ENCODE measurements at places on chromosomes 16 and 17.

- DNase-seq, result no peak
These were observed 69.7 kb downstream of the ESRP2 start for GRCh38 chr16:68166264-68166663.

- DNase-seq, result no peak
These were observed 20.2 kb upstream of the MAPT start for GRCh38 chr17:45874151-45874550.

GRCh38 chr17:75681289-75681688 is 14.2 kb downstream of the SAP30BP start:
- DNase-seq, result no peak

DNA sequence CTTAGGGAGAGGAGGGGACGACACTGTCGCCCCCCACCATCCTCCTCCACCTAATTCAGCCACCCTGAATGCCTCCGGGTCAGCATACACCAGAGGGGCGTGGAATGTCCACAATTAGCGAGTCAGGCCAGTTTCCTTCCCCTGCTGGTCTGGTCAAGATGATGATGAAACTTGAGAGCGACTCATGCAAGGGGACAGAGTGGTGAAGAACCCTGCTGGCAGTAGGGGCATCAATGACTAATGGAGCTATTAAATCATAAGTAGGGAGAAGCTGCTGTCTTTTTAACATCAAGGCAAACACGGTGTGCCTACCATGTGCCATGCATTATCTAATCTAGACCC is 7.2 kb downstream of the SPACA3 start:
- DNase-seq, result no peak

DNA sequence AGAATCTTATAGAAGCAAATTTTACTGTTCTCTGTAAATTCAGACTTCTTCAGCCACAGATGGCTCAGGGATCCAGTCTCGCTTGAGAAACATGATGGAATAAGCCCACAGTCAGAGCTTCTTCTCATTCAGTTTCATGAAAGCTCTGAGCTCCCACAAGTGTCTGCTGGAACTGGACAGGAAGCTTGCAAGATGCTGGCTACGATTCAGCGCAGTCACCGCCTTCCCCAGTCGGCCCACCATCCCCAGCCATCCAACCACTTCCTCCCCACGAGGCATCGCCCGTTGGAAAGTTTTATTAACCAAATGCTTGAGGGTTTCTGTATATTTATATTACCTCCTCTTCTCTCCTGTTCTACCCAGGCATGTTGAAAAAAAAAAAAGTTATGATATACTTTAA is 171.7 kb downstream of the ZFHX3 start:
- peak; percentile 32 for DNase-seq

- DNase-seq, result no peak
These were observed 163.3 kb upstream of the GSE1 start for GRCh38 chr16:85449885-85450245.

DNA sequence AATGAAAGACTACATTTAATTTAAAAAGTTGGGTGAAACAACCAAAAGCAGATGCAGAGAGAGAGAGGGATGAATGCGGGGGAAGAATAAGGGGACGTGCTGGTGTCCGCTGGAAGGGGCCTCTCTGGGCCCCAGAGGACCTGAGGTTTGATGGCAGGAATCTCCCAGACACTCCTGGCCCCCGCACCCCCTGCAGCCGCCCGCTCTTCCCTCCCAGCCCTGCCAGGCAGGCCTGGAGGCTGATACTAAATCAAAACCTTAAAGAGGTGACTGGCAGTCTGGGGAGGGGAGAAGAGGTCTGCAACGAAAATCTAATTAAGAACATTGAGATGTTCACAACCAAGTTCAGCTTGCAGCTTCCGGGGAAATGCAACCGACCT is 2.4 kb downstream of the FOXL1 start:
- DNase-seq, result no peak

GRCh38 chr17:31513731-31514427 is 122.4 kb downstream of the RAB11FIP4 start:
- no peak for DNase-seq

DNA sequence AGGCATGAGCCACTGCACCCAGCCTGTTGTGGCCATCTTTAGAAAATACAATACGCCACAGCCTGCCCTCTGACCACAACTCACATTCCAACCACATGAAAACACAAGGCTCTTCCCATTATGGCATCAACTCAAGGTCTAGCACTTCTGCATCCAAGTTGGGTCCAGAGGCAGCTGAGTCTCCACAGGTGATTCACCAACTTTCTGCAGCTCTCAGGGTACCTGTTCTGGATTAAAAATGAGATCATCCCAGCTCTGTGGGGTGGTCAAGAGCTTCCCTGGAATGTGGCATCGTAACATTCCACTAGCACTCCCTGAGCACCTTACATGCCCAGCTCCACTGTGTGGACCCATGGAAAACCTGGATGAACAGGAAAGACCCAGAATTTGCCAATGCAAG is 9.9 kb upstream of the GUCY2D start:
- DNase-seq, result no peak

GRCh38 chr16:24841291-24841690 is 4.5 kb upstream of the SLC5A11 start:
- no peak for DNase-seq

DNA sequence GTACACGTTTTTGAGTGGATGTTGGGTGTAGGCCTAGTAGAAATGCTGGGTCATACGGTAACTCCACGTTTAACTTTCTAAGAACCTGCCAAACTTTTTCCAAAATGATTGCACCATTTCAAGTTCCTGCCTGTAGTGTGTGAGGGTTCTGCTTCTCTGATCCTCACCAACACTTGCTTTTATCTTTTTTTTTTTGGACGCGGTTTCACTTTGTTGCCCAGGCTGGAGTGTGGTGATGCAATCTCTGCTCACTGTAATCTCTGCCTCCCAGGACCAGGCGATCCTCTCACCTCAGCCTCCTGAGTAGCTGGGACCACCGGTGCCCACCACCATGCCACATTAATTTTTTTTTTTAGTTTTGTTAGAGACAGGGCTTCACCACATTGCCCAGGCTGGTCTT is 23.5 kb downstream of the ZNF750 start:
- no peak for DNase-seq

DNA sequence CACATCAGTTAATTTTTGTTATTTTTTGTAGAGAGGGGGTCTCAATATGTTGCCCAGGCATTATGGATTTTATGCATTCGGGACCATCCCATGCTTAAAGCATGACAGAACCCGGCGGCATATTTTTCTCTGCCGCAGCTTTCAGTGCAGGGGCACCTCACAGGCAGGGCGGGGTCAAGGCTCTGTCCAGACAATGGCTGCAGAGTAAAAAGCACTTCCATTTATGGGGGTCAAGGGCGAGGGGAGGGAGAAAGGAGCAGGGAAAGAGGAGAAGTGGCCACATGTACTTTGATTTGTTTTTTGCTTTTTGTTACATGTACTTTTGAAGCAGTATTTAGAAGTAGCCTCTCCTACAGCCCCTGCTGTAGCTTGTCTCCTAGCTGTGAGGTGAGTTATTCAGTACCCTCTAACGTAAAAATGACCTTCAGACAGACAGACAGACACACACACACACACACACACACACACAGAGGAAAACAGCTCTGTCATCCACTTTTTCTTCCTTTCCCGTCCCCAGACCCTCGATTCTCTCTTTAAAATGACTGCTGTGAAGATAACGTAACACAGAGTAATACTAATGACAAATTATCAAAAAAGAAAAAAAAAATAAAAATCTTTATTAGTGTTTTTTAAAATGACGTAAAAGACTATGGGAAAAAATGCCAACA is 856 bp upstream of the SCPEP1 start:
- no peak for DNase-seq

- no peak for DNase-seq
These were observed 833.6 kb upstream of the SOX9 start for GRCh38 chr17:71287071-71287823.

DNA sequence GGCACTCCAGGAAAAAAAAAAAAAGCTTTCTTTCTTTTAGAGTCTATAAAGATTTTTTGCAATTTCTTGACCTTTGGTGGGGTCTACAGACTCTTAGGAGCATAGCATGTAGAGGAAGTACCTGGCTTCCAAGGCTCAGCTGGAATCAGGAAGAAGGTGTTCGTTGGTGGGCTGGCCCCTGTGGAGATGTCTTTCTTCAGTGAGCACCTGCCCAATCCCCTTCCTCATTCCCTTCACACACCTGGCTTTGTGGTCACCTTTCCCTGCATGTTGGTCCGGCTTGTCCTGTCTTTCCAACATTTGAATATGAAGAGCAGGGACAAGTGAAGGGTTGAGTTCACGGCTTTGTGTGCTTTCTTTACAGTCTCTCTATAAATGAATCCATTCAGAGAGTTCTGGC is 352.4 kb downstream of the HAPSTR1 start:
- DNase-seq, result no peak

DNA sequence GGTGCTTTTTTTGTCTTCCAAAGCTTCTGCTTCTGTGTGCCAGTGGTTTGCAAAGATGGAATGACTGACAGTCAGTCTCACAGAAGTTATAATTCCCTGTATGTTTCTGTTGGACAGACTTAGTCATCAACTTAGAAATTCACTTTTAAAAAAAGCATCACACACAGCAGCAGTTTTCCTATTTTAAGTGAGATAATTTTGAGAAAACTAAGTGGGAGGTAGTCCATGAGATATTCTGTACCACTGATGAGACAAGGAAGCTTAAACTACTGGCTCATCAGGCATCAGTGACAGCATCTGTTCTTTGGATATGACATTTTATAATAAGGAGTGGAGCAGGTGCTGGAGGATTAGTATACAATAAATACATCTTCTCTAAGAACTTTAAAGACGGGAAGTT is 20.0 kb downstream of the CNP start:
- DNase-seq, result no peak

DNA sequence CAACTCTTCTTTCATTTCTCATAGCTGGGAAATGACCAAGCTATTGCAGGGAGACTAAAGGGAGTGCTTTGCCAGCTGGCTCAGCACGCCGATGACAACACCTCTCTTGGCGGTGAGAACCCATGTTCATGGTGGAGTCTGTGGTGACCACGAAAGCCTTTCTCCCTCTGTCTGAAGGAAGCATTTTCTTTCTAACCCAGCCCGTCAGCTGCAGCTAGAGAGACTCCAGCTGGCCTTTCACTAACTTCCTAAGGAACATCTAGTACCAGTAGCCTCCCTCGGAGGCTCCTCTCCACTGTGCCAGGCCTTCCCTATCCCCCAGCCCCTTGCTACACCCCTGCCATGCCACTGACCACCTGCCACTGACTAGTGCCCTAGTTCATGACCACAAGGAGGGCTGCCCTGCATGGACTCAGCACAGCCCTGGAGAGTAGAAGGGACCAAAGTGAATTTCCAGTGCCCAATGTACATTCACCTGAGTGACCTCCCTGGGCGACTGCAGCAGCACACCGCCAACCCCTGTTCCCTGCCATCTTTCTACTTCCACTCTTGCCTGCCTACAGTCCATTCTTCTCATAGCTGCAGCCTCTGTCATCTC is 81.3 kb downstream of the CBLN1 start:
- no peak for DNase-seq

DNA sequence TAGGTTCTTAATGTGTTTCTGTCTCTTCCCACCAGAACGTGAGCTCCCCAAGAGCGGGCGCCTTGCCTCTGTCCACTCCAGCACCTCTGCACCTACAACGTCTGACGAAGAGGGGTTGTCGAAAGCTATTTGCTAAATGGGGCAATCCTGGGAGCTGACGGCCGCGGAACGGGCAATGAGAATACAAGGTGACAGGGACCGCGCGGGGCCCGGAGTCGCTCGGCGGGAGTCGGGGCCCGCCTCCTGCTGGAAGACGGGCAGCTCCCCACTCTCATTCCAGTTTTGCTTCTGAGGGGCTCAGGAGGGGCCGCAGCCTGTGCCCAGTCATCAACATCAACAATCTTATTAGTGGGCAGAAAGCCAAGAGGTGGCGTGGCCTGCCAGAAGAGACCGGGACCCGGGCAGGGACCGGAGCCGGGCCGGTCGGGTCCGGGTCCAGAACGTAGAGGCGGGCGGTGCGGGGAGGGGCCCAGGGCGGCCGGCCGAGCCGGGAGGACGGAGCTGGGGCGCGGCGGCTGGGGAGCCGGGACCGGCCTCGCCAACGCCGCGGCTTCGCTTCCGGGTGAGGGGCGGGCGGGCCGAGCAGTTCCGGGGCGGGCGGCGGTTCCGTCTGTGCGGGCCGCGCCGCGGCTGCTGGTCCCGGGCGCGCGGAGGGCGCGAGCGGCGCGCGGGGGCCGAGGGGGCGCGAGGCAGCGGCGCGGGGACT is at the start of gene MOSMO:
Gene MOSMO, plus strand, starts transcription at position 603 of the 706 bp plus-strand sequence. CDS start 191 bp downstream, outside the sequence.
- DNase-seq, result peak; percentile 68

DNA sequence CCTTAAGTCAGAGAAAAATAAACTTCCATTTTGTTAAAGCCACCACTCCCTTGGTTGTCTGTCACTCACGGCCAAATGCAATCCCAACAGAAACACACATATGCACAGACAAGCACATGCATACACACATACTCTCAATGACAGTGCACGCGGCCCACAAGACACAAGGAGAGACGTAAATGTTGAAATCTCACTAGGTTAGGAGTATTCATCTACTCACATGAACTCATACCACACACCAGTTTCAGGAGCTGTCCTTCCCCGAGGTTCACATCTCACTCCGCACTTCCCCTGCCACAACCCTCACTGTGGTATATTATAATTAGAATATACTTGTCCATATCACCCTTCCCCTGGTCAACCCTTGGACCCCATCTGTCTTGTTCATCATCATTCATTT is 30.5 kb upstream of the CRYBA1 start:
- DNase-seq, result no peak

GRCh38 chr17:61157246-61157886 is 242.3 kb upstream of the TBX2 start:
- DNase-seq, result no peak

GRCh38 chr17:34357398-34357797 is 1.1 kb downstream of the CCL13 start:
- DNase-seq, result no peak

DNA sequence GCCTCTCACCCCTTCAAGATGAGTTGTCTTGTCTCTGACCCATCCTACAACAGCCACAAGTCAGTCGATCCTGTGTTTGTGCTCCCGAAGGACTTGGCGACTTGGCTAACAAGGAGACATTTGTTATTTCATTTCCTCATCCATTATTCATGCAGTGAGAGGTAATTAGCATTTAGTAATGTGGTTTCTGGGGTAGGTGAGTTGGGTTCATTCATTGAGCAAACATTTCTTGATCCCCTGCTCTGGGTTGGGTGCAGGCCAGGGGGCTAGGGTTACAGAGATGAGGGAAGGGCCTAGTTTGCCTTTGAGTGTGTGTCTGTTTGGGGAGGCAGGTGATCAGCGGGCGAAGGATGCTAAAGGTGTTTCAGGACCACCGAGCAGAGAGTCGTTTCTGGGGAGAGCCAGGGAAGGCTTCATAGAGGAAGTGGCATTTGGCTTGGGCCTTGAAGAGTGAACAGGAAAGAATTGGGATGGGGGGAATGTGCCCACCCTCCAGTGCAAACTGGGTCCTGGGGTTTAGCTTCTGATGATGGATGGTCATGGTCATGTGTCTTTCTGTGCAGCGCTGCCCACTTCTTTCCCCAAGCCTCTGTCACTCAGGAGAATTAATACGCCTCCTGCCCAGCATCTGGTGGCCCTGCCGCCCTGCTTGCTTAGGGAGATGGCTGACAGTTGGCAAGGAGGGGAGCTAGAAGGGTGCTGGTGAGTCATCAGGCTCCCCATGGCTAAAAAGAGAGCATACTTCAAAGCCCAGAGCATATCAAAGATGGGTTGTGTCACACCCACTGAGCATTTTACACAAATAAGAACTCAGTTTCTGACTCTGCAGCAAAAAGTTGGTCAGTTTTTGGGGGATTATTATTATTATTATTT is 38.5 kb downstream of the MSI2 start:
- peak; percentile 45 for DNase-seq

Measured in activated CD4-positive, alpha-beta T cell treated with anti-CD3 and anti-CD28 coated beads, Interleukin-2, amount 10 ng/mL, durations not matched to agents 7 days and 5 days (primary cell).